ENCODE measurements at places on chromosomes 13 and 19.

DNA sequence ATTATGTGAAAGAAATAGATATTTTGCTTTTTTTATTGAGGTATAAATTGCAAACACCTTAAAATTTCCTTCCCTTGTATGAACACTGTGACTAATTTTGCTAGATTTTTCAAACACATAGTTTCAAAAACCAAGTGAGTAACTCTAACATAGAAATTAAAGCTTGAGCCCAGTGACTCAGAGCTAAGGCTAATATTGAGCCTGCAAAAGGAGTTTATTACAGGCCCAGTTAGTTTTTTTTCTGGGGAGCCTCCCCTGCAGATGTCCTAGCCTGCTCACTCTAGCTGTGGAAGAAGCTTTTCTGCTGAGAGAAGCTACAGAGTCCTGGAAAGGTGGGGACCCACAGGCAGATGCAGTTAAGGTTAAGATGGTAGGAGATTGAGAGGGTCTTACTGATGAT lies 3.4 kb downstream of the ZNF430 start:
- DNase-seq = no peak

GRCh38 chr13:75414036-75414827 lies 67.7 kb downstream of the TBC1D4 start:
- no peak for DNase-seq

- DNase-seq = no peak
These were observed 45.6 kb downstream of the ZNF283 start for GRCh38 chr19:43872547-43873336.

- no peak for DNase-seq
These were observed 18.3 kb downstream of the VWA8 start for GRCh38 chr13:41942462-41943094.

- no peak for DNase-seq
These were observed 155.1 kb downstream of the SUCLA2 start for GRCh38 chr13:47845981-47846380.

DNA sequence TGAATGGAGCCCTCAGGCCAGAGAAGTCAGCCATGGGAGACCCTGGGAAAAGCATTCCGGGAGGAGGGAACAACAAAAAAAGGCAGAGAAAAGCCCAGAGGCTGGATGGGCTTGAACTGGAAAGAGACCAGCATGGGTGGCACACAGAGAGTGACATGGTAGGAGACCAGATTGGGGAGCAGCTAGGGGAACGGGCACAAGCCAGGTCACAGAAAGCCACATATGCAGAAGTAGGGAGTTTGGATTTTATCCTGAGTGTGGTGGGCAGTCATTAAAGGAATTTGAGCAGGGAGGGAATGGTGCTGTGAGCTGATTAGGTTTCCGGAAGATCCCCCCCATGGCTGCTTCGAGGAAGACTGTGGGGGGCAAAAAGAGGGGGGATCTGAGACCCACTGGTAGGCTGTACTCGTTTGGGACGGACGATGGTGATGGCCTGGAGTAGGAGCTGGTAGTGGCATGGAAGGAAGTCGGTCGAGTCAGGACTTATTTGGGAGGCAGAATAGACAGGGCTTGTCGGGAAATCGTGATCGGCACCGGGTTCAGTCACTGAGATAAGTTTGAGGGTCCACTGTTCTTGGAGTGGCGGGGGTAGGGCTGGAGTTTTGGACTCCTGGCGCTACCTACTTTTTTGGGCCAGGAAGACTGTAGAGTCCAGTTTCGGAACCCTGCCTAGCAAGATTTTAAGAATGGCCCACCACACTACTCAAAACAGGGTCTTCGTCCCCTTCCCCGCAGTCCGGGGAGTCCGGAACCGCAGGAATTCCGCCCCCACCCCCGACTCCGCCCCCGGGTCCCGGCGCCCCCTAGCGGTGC lies 949 bp downstream of the SERTAD1 start:
- no peak for DNase-seq

DNA sequence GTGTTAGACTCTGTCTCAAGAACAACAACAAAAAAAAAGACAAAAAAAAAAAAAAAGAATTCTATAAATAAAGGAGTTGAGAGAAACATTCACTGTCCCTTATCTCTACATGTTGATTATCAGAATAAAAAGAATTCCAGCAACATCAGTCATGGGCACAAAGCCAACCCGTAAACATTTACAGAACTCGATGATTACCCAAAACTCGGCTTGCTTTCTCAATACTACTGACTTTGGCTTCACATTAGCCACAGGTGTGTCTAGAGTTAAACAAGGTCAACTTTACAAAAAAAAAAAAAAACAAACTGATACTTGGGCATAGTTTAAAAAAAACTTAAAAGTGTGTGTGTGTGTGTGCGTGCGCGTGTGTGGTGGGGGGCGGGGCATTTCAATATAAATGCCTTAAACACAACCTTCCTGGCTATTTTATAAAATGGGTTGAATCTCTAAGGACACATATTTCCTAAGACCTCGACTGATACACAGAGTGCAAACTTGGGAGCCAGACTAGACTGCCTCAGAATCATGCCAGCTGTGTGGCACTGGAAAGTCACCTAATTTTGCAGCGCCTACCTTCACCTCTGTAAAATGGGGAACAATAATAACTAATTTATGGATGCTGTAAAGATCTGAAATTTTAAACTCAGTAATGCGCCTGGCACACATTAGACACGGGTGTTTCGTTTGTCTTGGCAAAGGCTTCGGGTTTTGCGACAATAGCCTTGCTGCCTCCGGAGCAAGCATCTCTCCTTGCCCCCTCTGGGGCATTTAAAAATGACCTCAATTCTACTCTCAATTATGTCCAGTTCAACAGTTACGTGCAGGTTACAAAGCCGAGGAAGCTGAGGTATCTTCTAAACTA lies 922 bp downstream of the EBPL start:
- no peak for DNase-seq

- DNase-seq = no peak
These were observed 92.6 kb upstream of the TSC22D1 start for GRCh38 chr13:44668688-44669087.

GRCh38 chr13:94298346-94298745 lies 181.1 kb downstream of the DCT start:
- no peak for DNase-seq

DNA sequence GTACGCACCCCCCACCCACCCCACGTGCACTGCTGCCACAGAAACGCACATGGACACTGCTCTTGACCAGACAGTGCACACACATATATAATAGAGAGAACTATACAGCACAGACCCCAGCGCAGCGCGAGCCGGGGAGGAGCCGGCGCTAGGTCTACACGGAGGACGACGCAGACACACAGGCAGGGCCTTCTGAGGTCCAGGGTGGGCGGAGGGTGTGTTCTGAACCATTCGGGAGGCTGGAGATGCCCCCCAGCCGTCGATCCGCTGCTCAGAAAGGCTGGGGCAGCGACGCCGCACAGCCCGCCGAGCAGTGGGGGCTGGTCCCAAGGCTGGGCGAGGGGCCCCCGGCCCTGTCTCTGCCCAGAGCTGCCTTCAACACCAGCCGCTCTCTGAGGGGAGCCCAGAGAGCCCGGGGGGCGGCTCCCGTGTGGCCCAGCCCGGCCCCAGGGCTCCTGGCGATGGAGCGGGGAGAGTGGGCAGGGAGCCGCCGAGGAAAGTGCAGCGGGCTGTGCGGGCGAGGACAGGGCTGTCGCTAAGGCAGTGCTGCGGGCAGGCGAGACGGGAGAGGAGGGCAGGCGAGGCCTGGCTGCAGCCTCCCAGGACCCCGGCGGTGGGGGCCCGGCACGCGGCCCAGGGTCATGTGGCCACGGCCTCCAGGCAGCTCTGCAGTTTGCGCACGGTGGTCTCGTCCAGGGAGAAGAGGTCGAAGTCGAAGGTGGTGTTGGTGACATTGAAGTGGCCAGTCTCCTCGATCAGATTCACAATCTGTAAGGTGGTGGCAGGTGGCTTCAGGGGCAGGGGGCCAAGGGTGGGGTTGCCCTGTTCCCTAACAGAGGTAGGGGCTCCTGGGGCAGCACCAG lies 67.1 kb downstream of the MLLT1 start:
- DNase-seq = no peak

DNA sequence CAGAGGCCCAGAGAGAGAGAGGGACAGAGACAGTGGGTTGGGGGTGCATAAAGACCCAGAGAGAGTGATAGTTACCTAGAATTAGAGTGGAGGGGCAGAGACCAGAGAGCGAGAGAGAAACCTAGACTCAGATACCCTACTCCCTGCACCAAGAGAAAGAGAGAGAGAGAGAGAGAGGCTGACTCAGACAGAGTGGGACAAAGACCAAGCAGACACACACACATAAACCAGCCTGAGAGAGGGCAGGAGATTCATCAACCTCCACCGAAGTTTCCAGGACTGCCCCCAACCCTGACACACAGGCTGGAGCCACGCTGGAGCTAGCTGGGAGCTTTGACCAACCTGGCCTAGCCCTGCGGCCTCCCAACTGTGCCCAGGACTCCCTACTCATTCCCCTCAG lies 12.9 kb downstream of the SYT3 start:
- no peak for DNase-seq

DNA sequence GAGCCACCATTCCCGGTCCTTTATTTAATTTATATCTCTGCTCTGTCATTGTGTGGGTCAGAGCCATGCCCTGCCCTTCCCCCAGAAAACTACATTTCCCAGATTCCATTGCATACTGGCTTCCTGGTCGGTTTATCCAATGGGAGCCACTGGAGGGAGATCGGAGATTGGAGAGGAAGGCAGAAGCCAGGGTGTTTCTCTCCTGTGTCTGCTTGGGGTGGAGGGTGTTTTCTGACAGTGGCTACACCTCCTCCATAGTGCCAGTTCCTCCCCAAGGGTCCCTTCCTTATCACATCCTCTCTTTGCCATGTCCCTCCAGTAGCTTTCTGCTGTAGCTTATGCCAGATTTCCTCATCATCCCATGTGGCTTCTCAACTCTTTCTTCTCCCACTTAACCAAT lies 19.0 kb downstream of the OLFM2 start:
- no peak for DNase-seq

GRCh38 chr19:34976611-34977010 lies 12.6 kb upstream of the ZNF792 start:
- no peak for DNase-seq

GRCh38 chr19:40802300-40803169 lies 3.5 kb downstream of the EGLN2 start:
- DNase-seq = no peak

DNA sequence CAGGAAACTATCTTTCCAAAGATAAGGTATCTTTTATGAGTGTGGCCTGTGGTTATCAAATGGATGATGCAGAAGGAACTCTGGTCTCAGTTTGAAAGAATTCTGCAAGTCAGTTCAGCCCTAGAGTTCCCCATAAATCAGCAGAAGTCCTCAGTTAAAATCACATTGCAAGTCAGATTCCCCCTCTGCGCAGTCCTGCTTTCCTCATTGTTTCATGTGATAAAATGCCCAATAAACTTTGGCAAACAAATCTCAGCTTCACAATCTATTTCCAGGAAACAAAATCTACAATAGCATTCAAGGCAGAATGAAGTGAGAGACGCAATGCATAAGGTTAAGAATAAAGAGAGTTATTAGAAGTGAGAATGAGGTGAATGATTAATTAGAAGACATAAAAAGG lies 216.3 kb upstream of the KLHL1 start:
- DNase-seq = no peak

- no peak for DNase-seq
These were observed 24.0 kb downstream of the ZNF564 start for GRCh38 chr19:12527034-12527836.

DNA sequence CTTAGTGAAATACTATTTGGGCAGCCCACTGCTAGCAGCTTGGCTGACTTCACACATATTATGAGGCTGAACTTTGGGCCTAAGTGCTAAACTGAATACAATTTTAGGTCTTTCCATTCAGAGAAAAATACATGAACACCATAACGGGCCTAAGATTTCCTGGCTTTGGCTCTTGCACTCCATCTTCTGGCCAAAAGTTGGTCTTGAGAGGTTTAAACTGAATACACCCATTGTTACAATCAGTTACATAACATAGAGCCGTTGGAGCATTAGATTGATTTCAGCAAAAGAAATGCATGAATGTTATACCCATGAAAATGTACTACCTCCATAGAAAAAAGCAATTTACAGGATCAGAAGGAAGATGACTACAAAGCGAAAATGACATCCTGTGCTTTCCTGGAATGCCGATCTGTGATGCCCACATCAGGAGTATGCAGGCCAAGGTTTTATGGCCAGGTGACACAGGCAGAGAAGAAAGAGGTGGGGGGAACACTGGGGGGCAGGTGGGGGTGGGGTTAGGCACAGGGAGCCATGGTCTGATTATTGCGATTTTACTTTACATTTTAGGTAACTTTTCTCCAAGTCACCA lies 11.1 kb upstream of the SHISA2 start:
- DNase-seq = peak; percentile 23

GRCh38 chr19:23520441-23520840 lies 125.2 kb upstream of the ZNF91 start:
- DNase-seq = no peak

DNA sequence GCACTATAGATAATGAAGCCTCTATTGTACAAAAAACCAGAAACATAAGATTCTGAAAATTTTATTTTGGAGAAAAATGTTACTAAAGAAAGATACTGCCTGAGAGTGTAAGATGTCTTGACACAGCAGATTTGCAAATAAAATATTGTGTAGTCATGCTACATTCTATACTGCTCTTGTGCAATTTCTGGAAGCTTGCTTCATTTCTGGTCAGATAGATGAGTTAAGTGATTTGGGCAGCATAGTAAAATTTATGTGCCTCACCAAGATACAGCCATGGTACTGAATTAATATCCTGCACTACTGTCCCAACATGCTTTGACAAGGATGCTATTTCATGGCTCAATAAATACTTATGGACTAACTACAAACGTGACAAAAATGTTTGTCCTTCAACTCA lies 55.1 kb upstream of the STARD13 start:
- no peak for DNase-seq

DNA sequence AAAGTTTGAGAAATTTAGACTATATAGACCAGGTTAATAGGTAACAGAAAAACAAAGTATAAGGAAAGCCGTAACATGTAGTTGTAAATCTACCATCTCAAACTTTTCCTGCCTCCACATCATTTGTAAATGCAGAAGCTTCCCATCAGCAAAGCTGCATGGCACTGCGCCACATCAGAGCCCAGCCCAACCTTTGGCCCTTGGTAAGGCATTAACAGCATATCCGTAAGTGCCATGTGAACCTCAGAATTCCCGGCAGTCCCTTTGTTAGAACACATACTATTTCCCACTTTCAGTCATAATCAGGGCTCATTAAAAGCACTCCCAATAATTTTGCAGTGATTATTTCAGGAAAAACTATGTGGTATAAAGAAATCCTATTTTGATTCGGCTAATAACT lies 51.6 kb downstream of the MPHOSPH8 start:
- no peak for DNase-seq

GRCh38 chr13:95499811-95500712 lies 52.5 kb upstream of the CLDN10 start:
- no peak for DNase-seq

DNA sequence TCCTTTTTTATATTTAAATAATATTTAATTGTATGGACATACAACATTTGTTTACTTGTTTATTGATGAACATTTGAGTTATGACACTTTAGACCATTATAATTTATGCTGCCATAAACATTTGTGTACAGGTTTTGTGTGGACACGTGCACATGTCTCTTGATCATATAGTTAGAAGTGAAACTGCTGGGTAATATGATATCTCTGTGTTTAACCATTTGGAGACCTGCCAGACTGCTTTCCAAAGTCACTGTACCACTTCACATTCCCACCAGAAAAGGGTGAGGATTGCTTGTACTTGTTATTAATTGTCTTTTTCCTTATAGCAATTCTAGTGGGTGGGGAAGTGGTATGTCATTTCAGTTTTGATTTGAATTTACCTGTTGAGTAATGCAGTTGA lies 145.6 kb upstream of the KLHL1 start:
- DNase-seq = peak; percentile 47

GRCh38 chr19:7953576-7953975 lies 10.1 kb upstream of the TIMM44 start:
- DNase-seq = no peak

GRCh38 chr19:11204943-11205349 lies 7.6 kb upstream of the KANK2 start:
- DNase-seq = no peak
